ENCODE measurements at places on chromosomes 12 and 14.

DNA sequence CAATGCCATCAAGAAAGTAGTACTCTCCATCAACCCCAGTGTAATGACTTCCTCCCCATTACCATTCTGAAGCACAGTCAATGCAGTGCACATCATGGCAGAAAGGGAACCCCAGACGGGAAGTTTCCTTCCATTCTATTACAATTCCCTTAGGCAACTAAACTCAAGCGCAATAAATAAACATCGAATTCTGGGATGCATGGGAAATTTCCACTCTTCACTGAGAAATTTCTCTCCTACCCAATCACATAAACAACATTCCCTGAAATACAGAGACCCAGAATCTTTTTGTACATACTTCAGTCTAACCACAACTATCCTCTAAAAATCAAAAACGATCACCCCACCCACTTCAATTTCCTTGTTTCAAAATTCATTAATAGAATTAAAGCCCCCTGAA is 20.0 kb downstream of the SARNP start:
- DNase-seq: no peak

GRCh38 chr12:90645181-90645580 is 309.8 kb downstream of the CCER1 start:
- no peak for DNase-seq

DNA sequence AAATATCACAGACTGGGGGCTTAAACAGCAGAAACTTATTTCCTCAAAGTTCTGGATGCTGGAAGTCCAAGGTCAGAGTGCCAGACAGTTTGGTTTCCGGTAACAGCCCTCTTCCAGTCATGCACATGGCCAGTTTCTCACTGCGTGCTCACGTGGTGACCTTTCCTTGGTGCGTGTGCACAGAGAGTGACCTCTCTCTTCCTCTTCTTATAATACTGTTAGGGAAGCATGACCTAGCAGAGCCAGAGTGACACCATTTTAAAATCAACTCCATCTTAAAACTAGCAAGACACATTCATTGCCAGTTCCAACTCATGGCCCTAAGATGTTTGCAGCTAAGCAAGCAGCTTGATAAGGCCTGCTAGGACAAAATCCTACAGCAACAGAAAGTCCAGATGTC is 221.5 kb upstream of the DAAM1 start:
- DNase-seq: no peak

GRCh38 chr12:121288986-121289385 is 7.5 kb downstream of the CAMKK2 start:
- no peak for DNase-seq

- DNase-seq: no peak
Measured at GRCh38 chr12:21992823-21993222, 51.6 kb upstream of the ABCC9 start.

DNA sequence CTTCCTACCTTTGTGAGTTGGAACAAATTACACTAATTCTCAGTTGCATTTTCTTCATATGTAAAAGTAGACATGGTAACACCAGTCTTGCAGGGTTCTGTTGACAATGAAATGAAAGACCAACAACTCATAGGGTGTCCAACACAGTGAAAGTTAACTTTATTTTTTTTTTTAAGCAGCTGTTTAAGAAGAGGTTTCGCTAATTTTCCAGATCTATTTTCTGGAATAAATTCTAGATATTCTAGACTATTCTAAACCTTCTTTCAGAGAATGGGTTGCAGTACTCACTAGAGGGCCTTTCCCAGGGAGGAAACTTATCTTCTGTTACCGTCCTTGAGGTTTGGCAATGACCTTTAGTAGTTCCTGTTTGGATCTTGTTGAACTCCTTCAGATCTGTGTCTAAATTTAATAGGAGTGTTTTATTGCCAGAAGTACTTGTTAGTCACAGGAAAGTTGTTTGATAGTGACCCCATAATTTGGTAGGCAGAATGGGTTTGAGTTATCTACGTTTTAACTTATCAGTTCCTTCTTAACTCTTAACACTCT is 2.8 kb upstream of the ART4 start:
- no peak for DNase-seq

- DNase-seq: peak; percentile 85
Measured at GRCh38 chr12:122862872-122863701, 27.8 kb downstream of the HIP1R start.

- DNase-seq: no peak
Measured at GRCh38 chr12:76623931-76624330, 64.4 kb upstream of the OSBPL8 start.

DNA sequence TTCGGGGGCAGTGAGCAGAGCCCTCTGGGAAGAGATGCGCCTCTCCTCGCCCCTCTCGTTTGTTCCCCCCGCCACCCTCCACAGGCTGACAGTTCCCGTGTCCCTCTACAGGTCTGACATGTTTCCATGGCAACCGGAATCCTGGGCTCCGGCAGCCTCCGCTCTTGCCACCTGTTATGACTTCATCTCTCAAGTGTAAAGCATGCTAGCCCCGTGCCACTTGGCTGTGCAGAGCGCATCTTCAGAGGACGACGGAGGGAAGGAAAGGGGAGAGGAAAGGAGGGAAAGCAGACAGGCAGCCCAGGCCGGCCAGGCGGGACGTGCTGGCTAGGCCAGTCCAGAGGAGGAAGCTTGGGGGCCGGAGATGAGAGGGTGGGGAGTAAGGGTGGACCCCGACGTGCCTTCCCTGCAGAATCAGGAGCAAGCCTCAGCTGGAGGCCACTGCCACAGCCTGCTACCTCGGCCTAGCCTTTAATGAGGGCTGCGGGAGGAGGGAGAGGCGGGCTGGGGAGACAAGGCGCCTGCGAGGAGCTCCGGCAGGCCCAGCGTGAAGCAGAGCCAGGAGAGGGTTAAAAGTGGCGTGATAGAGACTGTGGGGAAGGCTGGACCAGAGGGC is 214.3 kb downstream of the DPF3 start:
- DNase-seq: no peak

DNA sequence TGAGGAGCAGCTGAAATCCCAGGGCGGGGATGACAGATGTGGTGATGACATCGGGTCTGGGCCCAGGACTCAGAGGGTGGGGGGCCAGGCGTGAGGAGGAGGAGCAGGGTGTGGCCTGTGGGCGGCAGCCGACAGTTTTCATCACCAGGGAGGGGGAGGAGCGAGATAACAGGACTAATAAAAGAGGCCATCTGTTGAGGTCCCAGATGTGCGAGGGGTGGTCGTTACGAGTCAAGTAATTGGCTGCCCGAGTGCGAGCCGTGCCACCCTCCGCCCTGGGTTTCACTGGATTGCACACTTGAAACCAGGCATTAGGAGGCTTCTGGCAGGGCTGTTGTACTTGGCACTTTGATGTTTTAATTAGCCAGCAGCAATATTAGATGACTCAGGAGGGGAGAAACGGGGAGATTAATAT is 67.2 kb downstream of the NOS1 start:
- no peak for DNase-seq

DNA sequence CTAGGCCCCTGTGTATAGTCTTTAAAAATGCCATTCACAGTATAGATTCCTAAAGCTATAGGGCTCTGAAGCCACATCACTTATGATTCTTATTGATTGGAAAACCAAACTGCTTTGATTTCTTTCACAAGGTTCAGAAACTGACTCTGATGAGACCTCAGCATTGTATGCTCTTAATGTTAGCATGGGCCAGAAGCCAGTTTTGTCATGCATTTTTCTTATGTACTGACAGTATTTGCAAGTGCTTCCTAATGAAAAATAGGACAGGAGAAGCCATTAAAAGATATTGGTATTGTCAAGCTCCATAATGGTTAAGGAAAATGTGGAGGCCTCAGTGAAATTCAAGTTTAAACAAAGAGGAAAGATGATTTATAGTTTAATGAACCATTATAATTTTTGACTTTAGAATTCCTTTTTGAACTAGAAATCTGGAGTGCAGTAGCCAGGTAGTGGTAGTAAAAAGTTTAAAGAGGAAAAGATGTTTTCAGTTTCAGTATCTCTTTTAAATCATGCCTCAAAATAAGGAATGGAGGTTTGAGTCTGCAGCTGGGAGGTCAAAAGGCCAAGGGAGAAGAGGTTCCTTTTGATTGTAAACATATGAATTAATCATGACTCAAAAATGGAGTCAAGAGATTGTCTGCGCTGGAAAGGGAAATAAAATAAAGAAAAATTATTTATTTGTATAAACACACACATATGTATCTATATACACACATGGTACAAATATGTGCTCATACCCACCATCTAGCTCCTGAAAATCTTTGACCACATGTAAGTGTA is 388.1 kb upstream of the PRICKLE1 start:
- DNase-seq: no peak

DNA sequence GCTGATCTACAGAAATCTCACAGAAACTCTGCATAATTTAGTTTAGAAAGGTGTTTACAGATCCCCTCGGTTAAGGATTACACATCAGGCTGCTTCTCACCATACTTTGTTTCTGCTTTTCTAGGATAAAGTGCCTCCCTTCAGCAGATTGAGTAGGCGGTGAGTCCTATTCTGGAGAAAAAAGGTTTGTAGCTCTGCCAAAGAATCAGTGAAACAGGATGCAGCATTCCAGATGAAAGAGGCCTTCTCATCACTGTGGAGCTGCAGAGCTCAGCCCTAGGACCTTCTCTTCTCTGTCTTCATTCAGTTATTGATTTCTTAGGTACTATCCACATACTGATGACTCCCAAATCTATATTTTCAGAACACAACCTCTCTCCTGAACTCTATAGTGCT is 155.5 kb upstream of the KRR1 start:
- no peak for DNase-seq

GRCh38 chr12:55043542-55043941 is 23.8 kb downstream of the NEUROD4 start:
- DNase-seq: no peak

- DNase-seq: no peak
Measured at GRCh38 chr14:95233702-95234241, 76.4 kb upstream of the DICER1 start.

DNA sequence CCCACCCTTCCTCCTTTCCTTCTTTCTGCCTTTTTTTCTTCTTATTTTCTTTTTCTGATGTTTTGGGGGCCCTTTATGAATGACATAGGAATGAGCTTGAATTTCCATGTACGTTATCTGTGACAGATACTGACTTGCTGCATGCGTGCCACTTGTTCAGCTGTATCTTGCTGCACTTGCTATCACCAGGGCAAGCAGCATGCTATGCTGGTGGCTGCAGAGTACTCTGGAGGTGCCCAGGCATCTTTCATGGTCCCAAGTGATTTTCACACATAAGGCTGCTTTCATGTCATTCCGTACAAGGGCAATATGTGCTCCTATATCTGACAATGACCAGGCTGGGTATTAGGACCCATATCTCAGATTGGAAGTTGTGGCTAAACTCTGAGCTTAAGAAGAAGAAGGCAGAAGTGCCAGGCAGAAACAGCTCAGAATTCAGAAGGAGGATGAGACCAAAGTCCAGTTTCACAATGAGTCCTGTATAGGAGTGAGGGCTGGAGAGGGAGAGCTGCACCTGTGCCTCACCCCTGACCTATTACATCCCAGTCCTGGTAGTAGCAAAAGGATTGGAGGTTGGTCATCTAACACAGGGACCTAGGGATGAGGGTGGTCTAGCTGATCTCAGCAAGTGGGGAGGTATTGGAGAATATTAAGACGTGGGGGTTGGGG is 299.0 kb upstream of the DDHD1 start:
- no peak for DNase-seq

DNA sequence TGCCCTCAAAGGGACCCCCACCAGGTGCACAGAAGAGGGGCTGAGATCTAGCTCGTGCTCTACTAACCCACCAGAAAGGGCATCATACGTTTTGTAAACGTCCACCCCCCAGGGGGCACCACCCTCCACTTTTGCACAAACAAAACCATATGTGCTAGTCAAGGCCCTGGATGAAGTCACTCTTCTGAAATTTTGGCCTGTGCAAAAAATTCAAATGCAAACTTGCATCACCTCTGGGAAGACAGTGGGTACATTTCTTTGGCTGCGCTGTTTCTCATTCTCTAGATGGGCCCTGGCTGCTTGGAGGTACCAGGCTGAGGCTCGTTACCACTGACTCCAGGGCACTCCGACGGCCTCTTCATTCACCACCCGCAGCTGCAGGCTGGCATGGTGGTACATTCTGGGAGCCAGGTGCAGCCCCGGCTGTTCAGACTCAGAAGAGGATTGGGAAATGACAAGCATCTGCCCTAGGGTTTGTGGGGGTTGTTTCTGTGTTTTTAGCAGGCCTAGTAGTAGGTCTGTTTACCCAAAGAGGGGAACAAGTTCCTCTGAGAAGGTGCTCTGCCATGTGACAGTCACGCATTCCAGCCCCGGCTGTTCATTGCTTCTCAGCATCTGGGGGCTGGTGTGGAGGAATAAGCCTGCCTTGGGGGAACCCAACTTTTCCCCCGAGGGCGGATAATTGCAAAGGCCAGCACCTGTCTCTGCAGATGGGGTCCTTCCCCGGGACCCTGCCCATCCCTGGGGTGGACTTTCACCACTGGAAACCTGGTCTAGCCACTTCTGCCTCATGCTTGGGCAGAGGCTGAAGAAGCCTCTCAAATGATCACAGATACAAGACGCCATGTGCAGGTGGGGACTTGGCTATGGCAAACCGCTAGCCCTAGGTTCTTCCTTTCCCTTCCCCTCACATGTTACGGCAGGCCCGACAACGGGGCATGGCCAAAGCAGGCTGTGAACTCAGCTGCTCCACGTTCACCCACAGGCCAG is 147.6 kb downstream of the DPF3 start:
- no peak for DNase-seq

DNA sequence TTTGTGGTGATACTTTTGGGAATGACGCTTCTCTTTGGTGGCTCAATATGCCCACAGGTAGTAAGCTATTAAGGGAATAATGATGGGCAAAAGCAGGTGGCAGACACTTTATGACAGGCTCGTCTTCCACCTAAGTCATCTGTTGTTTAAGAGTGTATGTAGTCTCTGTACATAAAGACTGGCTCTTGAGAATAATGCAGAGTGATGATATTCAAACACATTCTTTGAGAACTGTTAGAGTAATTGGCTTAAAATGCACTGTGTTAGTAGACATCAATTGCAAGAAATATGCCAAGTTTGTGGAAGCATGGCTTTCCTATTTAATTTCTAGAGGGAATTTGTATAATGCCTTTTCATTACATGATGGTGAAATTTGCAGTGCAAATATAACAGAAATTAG is 694.8 kb upstream of the MIS18BP1 start:
- no peak for DNase-seq

- DNase-seq: no peak
Measured at GRCh38 chr12:88985011-88985410, 367.3 kb downstream of the DUSP6 start.

DNA sequence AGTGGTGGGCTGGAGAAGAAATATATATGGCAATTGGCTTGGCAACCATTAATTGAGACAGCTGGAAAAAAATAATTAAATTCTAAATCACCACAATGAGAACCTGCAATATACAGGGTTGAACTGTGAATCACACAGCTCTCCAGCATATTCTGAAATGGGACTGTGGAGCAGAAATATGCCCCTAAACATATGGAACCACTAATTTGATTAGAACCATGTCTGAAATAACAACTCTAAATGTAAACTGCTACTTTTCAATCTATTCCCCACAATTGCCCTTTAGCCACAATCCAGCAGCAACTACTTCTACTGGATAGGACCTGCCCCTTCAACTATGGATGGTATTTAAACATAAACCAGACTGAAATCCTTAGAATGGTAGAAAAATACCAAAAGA is 330.4 kb downstream of the TRHDE start:
- DNase-seq: no peak

- no peak for DNase-seq
Measured at GRCh38 chr12:116400636-116401372, 123.3 kb upstream of the MED13L start.
